ENCODE measurements at places on chromosomes 1 and 21. TPM values are rescaled to one million over a fixed set of nuclear protein-coding genes. Genes with fewer than 3 reads are reported as not detected.

- DNase-seq = no peak
These were observed 226.5 kb downstream of the SMYD3 start for GRCh38 chr1:246280551-246280950.

- no peak for DNase-seq
These were observed 64.0 kb downstream of the NRDC start for GRCh38 chr1:51814513-51814912.

GRCh38 chr1:150548632-150549495 lies at the start of gene ADAMTSL4:
TSS of gene ADAMTSL4 (plus strand) at chr1:150549408. CDS start at chr1:150552289, 2,881 bp downstream.
- DNase-seq = no peak

DNA sequence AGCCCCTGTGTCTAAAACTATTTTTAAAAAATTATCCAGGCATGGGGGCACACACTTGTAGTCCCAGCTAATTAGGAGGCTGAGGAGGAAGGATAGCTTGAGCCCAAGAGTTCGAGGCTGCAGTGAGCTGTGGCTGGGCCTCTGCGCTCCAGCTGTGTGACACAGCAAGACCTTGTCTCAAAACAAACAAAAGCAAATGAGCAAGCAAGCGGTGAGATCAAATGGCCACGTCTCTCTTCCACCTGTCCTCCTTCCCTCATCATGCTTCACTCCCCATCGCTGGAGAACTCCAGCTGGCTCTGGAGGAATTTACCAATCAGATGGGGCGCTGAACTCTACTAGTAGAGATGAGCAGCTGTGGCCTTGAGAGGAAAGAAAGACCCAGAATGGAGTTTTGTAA lies 14.0 kb upstream of the REN start:
- DNase-seq = no peak

- no peak for DNase-seq
These were observed 83.4 kb downstream of the DAB1 start for GRCh38 chr1:57340334-57341070.

DNA sequence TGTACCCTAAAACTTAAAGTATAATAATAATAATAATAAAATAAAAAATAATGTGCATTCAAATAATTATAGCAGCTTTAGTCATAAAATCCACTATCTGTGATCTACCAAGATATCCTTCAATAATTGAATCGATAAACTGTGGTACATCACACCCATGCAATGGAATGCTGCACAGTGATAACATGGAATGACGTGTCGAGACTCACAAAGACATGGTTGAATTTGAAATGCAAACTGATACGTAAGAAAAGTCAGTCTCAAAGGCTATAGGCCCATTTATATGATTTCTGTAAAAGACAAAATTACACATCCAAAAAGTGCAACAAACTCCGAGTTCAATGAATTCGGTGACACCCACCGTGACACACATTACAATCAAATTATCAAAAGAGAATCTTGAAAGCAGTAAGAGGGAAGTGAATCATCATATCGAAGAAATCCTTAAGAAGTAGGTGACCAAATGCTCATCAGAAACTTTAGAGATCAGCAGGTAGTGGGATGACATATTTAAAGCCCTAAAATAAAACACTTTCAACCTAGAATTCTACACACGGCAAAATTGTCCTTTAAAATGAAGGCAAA lies 5.2 kb upstream of the SPRR2E start:
- DNase-seq = no peak

GRCh38 chr21:41357546-41357945 lies 4.3 kb upstream of the MX2 start:
- no peak for DNase-seq

DNA sequence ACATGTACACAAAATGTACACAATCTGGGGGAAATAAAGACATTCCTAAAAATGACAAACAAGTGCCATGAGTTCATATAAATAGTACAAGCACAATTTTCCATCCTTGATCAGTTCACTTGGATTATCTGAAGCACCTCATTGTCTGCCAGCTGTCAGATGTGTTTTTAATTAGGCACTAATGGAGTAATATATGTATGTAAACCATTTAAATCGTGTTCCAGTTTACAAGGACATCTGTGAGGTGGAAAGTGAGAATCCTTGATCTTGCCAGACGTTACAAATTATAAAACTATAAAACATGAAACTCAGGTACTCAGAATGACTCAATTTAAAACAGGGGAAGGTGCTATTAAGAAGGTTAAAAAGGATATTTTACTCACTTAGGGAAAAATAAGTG lies 1312.2 kb downstream of the PLA2G4A start:
- no peak for DNase-seq

The C8A gene
- total RNA-seq = 10.7 TPM

The FCMR gene
- 8.0 TPM for total RNA-seq

The HOOK1 gene
- 29.5 TPM for total RNA-seq

Measured in mucosa of gallbladder (tissue), 1 donor.